Neural progenitor cell (in vitro differentiated cells): ENCODE measurements at places on chromosomes 6 and 20.
A peak's percentile ranks its signal among the peaks of the same experiment; 100 is the strongest.

- peak; percentile 74 for DNase-seq
These were observed 679 bp upstream of the RING1 start for GRCh38 chr6:33207552-33208090.

DNA sequence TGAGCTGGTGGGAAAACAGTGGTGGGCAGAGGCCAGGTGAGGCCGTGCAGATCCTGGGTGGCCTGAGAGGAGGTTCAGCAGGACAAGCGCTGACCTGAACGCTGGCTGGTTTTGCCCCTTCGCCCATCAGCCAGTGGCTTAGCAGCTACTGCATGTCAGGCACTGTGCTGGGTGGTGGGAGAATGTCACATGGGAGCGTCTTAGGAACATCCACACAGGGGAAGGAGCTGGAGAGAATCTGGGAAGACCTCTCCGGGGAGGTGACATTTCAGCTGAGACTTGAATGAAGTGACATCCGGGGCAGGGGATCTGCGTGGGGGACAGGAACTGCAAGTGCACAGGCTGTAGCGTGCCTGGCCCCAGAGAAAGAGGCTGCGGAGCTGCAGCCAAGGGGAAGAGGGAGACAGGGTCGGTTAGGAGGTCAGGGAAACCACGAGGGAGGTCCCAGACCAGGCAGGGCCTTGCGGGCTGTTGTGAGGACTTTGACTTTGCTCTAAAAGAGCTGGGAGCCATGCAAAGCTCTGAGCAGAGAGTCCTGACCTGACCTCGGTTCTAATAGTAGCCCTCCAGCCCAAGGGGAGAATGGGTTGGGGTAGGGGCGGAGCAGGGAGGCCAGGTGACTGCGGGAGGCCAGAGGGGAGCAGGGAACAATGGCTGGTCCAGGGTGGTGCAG, 156.8 kb upstream of the PTPN1 start:
- no peak for DNase-seq

DNA sequence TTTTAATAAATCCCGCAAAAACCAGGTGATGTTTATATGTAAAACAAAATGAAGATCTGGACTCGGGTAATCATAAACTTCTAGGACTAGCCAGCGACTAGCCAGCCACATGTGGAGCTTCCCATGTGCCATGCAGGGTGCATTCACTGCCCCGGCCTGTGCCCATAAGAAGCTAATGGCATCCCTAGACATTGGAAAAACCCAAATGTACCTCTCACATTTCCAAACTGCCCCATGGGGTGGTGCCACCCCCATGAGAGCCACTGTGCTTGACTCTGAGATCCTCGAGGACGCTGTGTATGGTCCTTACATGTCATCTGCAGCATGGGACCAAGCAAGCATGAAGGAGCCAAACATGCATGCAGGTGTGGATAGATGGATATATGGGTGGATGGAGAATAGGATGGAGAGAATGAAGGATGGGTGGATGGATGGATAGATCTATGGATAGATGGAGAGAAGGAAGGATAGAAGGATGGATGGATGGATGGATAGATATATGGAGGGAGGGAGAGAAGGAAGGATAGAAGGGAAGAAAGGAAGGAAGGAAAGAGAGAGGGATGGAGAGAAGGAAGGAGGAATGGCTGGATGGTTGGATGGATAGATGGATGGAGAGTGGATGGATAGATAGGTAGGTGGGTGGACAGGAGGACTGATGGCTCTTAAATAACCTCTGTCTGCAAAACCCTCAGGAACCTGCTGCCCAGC, 203.6 kb downstream of the CDH4 start:
- DNase-seq: no peak

DNA sequence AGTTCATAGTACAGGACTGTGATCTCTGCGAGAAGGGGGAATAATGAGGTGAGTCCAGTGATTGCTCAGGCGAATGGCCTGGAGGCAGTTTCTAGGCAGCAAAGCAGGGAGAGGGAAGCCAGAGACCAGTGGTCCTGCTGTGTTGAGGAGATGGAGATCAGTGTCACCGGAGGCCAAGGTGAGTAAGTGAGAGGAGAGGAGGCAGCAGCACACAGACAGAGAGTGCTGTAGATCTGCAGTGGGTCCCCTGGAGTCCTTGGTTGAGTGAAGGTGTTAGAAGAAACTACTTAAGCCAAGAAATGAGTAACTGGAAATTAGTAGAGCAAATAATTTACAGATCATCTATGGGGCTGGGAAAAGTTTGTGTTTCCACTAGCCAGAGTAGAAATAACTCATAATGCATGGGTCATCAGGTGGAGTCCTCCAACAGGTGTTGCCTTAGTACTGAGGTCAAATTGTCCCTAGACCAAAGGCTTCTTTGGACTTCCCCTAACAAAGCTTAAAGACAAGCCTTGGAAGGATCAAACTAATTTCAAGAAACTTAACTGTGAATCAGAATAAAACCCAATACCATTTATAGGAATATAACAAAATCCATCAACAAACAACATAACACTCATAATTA, 13.6 kb downstream of the HEBP2 start:
- DNase-seq: no peak

- DNase-seq: peak; percentile 31
These were observed 4.7 kb downstream of the NKX2-2 start for GRCh38 chr20:21509079-21509596.

DNA sequence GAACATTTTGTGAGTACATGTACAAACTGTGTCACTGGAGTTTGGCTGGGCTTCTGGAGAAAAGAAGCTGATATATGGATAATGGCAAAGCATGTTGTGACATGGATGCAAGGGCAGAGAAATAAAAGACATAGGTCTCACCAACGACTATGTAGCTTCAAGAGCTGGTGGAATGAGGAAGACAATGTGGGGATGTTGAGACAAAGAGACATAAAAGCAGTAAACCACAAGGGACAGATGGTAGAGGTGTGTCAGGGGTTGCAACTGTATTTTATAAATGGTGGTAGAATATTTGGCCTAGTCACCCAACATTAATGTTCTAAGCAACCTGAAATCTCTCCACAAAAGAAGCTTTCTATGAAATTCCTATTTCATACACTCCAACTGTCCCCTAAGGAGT, 199.0 kb downstream of the KCNQ5 start:
- DNase-seq: no peak

- no peak for DNase-seq
These were observed 3.5 kb upstream of the PLCG1 start for GRCh38 chr20:41133709-41134361.

DNA sequence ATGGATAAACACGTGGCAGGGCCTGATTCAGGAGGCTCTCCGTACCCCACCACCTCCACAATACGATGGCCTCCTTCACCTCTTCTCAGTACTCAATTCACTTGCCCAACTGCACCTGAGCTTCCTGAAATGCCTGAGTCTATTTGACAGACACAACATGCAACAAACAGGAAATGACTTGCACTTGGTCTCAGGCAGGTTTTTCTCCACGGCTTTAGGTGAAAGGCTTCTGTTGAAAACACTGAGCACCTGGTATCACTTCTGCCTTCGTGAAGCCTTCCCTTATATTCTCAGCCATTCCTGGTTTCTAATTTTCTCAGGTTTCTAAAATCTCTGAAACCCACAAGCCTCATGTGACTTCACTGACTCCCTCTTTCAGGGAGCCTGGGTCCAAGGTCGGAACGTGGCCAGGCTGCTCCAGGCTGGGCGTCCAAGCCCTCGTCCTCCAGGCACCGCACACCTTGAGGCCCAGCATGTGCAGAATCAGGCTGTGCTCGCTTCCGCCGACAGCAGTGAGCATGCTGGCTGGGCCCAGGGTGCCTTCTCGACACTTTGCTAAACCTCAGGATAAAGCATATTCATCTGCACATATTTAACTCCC, 34.7 kb downstream of the TAF4 start:
- DNase-seq: no peak

- DNase-seq: peak; percentile 86
These were observed 42.5 kb downstream of the EIF2S2 start for GRCh38 chr20:34069341-34070078.

- DNase-seq: no peak
These were observed 19.9 kb upstream of the PREX1 start for GRCh38 chr20:48847498-48848205.

DNA sequence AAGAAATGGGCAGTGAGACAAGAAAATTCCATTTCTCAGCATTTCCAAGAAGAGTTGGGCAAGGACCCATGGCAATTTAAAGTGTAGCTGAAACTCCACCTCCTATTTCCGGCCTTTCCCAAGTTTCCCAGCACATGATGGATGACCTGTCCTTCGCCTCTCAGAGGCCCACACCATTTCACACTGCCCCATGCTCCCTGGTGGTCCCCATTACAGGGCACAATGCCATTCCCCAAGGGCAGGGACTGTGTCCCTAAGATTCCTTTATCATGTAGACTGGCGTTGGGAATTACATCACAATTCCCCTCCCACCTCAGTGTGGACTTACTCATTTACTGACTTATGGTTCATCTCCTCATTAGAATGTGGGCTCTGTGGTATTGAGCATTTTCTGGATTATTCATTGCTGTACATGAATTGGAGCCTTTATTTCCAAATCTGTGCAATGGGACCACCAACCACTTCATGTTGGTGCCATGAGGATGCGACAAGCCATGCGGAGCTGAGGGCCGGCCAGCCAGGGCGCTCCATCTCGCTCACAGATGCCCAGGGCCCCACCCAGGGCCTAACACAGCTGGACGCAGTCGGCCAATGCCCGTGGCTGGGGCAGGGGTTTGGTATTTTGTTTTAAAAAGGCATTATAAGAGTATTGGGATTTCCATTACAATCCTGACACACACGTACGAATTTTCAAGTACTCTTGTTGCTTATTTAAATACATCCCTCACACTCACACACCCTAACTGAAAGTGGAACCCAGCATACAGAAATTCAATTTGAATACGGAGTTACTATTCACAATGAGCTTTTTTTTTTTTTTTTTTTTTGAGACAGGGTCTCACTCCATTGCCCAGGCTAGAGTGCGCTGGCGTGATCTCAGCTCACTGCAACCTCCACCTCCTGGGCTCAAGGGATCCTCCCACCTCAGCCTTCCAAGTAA, 5.4 kb downstream of the ACSS1 start:
- DNase-seq: no peak

DNA sequence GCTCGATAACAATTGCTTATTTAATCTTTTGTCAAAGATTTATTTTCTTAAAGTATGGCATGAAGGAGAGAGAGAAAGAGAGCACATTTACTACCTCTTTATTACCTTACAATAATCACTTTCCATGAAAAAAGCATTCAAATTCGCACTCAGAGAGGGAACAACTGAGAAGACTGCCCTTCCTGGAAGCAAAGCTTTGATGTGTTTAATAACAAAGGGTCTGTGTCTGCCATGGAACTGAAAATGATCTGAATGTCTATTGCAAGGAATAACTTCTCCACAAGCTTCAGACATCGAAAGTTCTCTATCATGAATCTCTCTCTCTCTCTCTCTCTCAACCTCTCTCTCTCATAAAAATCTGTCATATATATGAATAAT, 308.9 kb downstream of the HDGFL1 start:
- DNase-seq: no peak

GRCh38 chr20:21102603-21103311, 3.4 kb downstream of the LINC00237 start:
- peak; percentile 82 for DNase-seq

DNA sequence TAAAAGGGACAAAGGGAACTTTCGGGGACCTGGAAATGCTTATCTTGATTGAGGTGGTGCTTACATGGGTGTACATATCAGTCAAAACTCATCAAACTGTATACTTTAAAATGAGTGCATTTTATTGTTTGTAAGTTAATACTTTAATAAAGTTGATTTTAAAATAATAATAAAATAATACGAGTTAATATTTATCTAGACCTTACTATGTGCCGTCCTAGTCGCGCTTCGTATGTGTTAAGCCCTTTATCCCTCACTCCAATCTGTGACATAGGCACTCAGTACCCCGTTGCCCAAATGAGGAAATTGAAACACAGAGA, 47.5 kb downstream of the PDYN start:
- DNase-seq: no peak

DNA sequence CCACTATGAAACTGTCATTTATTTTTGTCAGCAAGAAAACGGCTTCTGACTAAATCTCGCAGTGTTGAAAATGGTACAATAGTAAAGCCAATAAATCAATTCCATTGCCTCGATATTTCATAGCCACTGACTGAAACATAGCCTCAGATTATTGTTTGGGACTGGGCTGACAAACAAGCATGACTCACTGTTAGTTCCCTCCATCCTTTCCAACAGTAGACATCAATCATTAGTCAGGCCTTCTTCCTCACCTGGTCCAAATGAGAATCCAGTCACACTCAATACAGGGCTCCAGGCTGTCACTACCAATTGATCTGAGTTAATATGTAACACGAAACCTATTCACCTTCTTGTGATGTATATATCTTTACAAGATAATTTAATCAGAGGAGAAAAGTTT, 66.1 kb downstream of the ADGRB3 start:
- DNase-seq: no peak

DNA sequence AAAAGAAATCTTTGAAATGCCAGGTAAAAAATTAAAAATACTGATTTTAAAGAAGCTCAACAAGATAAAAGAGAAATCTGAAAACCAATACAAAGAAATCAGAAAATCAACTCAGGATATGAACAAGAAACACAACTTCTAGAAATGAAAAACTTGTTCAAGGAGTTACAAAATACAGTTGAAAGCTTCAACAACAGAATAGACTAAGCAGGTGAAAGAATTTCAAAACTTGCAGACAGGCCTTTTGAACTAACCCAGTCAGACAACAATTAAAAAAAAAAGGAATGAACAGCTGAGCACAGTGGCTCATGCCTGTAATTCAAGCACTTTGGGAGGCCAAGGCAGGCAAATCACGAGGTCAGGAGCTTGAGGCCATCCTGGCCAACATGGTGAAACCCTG, 57.8 kb downstream of the PDSS2 start:
- no peak for DNase-seq

DNA sequence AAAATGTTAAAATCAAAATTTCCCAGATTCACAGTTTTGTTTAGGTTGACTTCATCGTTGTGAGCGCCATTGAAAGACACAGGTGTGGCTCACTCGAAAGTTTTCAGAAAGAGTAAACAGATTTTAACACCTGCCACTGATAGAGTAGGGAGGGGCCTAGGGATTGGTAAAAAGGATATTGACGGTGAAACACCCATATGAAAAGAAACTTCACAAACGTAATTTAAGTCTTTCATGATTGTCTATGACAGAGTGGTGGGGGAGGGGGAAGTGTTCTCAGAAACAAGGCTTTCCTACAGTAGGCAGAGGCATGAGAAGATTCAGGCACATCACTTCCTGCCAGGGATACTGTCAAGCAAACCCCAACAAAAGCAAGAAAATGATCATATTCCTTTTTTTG, 101.4 kb downstream of the PERP start:
- DNase-seq: no peak

GRCh38 chr6:25192590-25193459, 86.3 kb upstream of the CARMIL1 start:
- no peak for DNase-seq

DNA sequence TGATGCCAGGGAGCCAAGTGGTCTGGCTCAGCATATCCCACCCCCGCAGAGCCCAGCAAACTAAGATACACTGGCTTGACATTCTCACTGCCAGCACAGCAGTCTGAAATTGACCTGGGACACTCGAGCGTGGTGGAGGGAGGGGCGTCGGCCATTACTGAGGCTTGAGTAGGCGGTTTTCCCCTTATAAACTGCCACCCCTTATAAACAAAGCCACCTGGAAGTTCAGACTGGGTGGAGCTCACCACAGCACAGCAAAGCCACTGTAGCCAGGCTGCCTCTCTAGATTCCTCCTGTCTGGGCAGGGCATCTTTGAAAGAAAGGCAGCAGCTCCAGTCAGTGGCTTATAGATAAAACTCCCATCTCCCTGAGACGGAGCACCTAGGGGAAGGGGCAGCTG, 19.4 kb downstream of the TINAG start:
- DNase-seq: no peak
